T follicular helper cell (primary cell): ENCODE measurements at places on chromosomes 5 and 9.

GRCh38 chr5:17054911-17055310, 118.8 kb upstream of the MYO10 start:
- no peak for DNase-seq

DNA sequence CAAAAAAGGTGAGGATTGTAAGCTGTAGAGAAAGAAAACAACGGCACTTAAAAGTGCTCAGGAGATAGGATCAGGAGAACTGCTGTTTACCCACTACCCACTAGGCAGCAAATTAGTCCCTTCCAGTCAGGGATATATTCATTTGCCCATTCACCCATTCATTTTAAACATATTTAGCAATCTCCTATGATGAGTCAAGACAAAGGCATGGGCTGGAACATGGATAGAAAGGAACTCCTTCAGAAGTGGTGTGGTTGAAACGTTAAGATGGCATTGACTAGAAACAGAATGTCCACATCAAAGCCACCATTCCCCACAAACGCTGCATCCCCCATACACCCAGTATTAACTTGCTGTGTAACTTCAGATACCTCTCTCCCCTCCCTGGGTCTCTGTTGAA, 225.7 kb downstream of the ASTN2 start:
- DNase-seq, result no peak

DNA sequence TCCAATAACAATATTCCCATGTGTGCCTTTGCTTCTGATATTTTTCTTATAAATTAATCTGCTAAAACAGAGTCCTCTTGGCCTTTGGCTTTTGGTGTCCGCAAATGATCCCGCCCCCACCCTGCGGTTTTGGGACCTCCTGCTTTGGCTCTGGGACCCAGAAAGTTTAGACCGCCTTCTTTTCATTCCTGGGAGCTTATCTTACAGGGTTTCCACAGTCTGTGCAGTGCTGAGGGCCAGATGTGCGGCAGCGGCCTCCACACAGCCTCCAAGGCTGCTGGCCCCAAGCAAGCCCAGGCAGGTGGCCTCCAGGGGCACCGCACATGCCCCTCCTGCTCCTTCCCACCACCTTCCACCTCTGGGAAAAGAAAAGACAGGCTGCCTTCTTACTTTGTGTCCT, 191.5 kb downstream of the ERCC6L2 start:
- DNase-seq, result no peak

DNA sequence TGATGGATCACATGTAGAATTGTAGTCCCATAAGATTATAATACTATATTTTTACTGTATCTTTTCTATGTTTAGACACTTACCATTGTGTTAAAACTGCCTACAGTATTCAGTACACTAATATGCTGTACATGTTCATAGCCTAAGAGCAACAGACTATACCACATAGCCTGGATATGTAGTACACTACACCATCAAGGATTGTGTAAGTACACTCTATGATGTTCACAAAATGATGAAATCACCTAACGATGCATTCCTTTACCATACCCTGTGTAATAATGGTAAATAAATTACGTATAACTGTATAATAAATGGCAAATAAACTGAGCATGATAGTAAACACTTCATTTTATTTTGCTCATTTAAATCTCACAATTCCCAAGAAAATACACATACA, 60.3 kb downstream of the RICTOR start:
- DNase-seq, result no peak

GRCh38 chr5:187617-188451, 3.5 kb upstream of the LRRC14B start:
- no peak for DNase-seq

DNA sequence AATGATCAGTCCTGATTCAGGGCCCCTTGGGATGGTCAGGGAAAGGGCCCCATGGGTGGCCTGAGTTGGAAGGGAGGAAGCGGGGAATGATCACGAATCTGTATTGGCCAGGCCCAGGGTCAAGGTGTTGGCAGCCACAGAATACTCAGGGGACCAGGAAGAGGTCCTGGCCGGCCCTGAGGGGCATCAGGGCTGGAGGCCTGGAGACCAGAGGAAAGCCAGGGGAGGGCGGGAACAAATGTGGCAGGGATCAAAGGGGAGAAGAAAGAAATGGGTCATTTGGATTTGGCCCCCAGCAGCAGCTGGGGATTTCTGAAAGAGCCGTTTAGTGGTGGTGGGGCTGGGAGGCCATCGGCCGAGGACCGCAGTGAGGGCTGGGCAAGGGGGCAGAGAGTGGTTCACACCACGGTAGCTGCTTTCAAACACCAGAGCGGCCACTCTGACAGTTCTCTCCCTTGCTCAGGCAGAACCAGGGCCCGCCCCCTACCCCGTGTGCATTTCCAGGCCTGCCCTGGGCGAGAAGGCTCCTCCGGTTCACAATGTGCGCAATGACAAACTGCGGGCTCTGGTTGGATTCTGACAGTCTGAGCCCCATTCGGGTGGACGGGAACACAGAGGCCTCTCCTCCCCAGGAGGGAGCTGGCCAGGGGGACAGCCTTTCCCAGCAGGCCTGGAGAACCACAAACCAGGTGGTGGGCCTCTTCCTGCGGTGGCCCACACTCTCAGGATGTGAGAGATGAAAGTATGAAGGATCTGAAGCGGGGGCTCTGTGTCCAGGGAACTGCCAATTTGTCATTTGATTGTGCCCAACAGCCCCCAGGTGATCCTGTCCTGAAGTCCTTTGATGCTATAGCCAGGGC, 220.3 kb upstream of the IER5L start:
- DNase-seq, result no peak

DNA sequence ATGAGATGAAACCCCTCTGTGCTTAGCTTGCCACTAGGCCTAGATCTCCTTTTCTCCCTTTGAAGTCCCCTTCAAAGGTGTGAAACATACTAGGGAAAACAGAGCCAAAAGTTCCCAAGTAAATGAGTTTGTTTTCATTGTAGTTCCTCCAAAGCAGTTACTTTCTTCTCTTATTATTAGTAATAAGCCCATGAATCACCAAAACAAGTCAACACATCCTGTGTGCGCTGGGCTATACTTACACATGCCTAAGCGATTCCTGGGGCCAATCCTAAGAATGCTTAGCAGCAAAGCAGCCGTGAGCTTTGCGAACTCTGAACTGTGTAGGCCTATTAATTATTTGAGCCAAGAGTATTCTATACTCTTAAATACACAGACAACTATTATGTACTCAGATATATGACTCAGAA, 7.6 kb downstream of the ENC1 start:
- no peak for DNase-seq

DNA sequence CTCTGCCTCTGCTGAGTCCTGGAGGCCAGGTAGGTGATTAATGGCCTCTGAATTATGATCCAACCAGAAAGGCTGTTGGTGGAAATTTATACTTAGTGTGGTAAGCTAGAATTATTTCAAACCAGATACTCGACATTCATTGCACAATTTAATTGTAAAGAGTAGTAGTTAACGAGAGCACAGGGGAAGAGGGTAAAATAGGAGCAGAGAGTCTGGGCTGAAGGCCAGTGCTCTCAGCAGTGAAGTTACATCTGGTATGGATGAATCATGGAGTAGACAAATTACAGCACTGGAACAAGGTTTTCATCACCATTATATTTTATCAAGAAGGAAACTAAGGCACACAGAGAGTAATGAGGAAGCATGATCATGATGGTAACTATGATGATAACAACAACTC, 92.5 kb downstream of the TLR4 start:
- no peak for DNase-seq

DNA sequence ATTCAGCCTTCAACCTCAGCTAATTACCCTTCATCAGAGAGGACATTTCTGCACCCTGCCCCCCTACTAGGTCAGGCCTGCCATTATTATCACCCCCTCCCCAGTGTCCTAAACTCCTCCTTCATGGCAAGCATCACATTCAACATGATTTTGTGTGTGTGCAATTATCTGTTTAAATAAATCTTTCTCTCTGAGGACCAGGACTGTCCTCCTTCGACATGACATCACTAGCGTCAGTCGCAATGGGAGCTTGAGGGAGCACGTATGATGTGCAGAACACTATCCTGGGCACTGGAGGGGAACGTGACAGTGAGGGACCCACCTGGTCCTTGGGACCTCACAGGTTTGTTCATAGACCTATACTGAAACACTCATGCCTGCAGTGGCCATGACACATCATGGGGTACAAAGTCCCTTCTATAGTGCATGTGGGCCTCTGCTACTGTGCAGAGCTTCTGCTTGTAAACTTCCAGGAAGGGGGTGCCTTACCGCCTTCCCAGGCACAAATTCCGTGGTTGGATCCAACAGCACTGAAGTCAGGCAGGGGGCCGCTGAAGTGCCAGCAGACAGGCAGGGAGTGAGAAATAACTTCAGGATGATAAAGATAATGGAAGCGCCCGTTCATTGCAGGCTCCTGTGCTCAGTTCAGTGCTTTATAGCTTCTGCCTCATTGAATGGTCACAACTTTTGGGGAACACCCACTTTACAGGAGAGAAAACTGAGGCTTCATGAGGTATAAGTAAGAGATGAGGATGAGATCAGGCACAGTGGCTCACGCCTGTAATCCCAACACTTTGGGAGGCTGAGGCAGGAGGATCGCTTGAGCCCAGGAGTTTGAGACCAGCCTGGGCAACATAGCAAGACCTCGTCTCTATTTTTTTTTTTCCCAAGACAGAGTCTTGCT, 36.0 kb upstream of the STXBP1 start:
- DNase-seq, result no peak

DNA sequence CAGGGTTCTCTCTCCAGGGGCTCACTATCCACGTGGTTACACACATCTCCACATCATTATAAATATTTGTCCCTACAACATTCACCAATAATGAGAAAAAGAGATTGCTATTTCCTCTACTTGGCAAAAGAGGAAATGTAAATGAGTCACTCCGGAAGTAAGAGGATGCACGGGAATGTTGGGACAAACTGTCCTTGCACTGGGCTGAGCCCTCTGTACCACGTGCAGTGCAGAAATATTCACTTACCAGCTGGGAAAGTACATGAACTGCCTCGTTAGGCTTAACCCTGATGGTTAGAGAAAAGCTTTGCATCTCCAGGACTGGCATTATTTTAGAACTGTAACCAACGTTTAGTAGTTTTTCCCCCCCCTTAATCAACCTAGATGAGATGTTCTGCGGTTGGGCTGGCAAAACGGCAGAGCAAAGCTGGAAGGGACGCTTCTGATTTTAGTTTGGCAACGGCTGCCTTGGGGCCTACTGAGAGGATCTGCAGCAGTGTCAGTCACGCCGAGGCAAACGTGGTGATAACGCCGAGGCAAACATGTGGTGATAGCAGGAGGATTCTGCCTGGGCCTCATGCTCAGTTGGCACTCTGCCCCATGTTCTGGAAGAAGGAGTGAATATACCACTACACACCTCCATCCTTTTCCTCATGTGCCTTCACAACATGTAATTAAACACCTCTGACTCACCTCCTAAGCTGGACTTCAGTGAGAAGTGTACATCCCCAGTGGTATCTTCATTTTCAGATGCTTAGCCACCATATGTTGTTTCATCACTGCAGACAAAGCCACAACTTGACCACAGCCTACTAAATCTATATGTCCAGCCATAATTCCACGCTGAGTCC, 661.4 kb upstream of the KLF4 start:
- no peak for DNase-seq

GRCh38 chr5:169706071-169706470, 69.0 kb downstream of the DOCK2 start:
- no peak for DNase-seq

DNA sequence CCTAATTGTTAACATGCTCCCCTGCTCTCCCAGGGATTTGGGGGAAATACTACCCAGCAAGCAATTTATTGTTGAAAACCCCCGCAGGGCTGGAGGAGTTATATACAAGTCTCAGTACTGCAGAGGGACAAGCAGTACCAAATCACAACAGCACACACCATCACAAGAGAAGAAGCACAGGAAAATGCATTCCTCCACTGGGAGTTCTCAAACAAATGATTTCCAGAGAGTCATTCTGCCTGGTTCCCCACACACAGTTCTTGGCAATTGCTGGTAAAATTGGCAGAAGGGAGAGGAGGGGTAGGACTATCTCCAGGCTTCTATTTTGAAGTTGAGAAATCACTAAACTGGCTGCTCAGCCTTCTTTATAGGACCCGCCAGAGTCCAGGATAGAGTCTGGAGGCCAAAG, 16.8 kb downstream of the SIL1 start:
- DNase-seq, result no peak

- no peak for DNase-seq
Observed at GRCh38 chr9:137376386-137376785, 46.6 kb downstream of the EXD3 start.
